ENCODE measurements at places on chromosomes 6 and 20.

- DNase-seq, result no peak
These were observed 96.1 kb upstream of the ARMC2 start for GRCh38 chr6:108751851-108752732.

- DNase-seq, result no peak
These were observed 584 bp downstream of the KIF13A start for GRCh38 chr6:17986656-17987446.

DNA sequence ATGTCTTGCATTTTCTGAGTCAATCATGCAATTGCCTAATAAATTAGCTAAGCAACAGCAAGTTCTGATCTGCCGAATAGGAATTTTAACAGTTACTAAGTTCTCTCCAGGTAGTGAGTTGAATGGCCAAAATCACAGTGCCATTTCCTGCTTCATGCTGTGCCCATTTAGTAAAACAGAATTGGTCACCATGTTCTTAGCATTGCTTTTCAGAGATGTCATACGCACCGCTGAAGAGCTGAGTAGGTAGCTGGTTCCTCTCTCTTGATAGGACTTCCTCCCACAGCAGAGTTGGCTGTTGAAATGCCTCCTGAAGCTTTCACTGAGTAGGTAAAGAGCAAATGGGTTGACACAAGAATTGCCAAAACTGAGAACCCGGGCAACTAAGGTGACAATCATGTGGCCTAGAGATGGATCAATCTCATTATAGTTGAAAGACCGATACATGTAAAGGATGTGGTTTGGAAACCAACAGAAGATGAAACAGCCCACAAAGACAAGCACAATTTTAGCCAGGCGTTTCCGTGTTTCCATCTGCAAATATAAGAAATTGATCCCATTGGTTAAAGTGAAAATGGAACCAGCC is 57.1 kb upstream of the GJE1 start:
- no peak for DNase-seq

GRCh38 chr6:84643778-84644177 is 120.6 kb downstream of the TBX18 start:
- DNase-seq, result no peak

- no peak for DNase-seq
These were observed 103.4 kb downstream of the LRRC1 start for GRCh38 chr6:53898026-53898795.

GRCh38 chr20:19668418-19668817 is 89.6 kb upstream of the RIN2 start:
- no peak for DNase-seq

- no peak for DNase-seq
These were observed 415.5 kb upstream of the MAN1A1 start for GRCh38 chr6:119764927-119765681.

DNA sequence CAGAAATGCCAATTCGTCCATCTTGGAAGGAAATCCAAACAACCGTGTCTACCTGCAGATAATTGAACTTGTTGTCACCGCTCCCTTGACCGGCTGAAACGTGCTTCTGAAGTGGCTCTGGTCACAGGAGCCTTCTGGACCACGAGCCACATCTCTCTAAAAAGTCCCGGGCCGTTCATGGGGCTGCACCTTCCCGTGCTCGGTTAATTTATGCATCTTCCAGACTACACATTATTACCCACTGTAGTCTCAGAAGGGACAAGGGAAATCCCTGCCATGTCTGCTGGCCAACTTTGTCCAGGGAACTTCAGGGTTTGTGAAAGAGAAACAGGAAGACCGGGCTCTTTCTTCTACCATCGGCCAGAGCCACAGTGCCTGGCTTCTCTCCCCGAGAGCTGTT is 63.4 kb upstream of the MPC1 start:
- DNase-seq, result no peak

GRCh38 chr6:35415065-35415891 is 36.9 kb upstream of the FANCE start:
- no peak for DNase-seq

DNA sequence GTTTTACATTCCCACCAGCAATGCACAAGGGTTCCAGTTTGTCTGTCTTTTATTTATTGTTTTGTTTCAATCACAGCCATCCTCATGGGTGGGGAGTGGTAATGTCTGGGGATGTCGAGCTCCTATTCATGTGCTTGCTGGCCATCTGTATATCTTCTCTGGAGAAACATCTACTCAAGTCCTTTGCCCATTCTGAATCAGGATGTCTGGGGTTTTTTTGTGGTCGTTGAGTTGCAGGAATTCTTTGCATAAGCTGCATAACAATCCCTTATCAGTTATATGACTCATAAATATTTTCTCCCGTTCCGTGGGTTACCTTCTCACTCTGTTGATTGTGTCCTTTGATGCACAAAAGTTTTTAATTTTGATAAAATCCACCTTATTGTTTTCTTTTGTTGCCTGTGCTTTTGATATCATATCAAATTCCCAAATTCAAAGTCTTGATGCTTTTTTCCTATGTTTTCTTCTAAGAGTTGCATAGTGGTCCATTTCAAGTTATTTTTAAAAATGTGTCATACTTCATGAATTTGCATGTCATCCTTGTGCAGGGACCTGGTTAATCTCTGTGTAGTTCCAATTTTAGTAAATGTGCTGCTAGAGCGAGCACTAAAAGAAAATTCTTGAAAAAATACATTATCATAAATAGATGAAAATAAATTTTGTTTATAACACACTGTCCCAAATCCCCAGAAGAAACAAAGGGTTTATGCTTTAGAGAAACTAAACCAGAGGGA is 54.9 kb upstream of the PDE10A start:
- no peak for DNase-seq

DNA sequence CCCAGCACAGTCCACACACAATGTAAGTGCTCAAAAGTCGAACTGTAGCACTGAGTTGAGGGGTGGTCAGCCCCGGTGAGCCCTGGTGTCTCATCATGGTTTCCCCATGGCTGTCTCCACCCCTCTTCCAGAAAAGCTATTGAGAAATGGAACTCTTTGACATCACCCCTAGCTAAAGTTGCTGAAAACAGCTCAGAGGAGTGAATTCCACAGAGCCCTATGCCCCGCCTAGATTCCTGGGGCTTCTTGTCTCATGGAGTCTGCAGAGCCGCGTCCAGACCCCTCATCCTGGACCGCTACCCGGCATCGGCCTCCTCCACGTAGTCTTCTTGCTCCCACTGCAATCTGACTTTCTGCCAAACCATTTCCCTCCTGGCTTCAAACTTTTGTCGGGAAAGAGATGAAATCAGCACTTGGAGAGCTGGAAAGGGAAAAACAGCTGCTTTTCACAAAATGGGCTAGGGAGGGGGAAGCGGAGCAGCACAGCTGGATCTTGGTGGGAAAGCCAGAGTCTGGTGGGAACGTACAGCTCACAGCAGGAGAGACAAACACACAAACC is 132.2 kb downstream of the SNX5 start:
- no peak for DNase-seq

All from stimulated activated CD8-positive, alpha-beta memory T cell treated with anti-CD3 and anti-CD28 coated beads, Interleukin-4, amount 100 ng/mL, for 1 hour (primary cell).